Fibroblast of skin of left biceps (primary cell): ENCODE measurements at places on chromosomes 5 and 9.

GRCh38 chr9:126495411-126496180, 118.1 kb upstream of the LMX1B start:
- no peak for DNase-seq

GRCh38 chr9:83294816-83295215, 231.9 kb upstream of the RASEF start:
- no peak for DNase-seq

- DNase-seq: no peak
These were observed 362.7 kb upstream of the RFX3 start for GRCh38 chr9:3888497-3888858.

- DNase-seq: no peak
These were observed 31.2 kb upstream of the AFAP1L1 start for GRCh38 chr5:149240354-149240998.

GRCh38 chr5:43422143-43422542, 10.0 kb upstream of the CCL28 start:
- peak; percentile 4 for DNase-seq

DNA sequence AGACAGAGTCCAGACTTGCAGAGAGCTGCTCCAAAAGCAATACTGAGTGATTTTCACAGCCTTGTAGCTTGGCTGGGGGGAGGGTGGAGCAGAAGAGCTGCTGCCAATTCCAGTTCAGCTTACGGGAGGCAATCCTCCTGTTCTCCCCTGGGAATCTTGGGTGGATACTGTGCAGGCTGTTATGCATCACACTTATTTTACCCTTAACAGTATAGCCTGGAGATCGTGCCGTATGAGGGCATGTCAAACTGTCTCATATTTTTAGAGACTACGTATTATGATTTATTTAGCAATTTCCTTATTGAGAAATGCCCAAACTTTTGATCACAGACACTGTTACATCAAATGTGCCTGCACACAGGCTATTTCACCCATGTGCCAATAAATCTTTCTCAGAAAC, 85.2 kb downstream of the BASP1 start:
- no peak for DNase-seq

DNA sequence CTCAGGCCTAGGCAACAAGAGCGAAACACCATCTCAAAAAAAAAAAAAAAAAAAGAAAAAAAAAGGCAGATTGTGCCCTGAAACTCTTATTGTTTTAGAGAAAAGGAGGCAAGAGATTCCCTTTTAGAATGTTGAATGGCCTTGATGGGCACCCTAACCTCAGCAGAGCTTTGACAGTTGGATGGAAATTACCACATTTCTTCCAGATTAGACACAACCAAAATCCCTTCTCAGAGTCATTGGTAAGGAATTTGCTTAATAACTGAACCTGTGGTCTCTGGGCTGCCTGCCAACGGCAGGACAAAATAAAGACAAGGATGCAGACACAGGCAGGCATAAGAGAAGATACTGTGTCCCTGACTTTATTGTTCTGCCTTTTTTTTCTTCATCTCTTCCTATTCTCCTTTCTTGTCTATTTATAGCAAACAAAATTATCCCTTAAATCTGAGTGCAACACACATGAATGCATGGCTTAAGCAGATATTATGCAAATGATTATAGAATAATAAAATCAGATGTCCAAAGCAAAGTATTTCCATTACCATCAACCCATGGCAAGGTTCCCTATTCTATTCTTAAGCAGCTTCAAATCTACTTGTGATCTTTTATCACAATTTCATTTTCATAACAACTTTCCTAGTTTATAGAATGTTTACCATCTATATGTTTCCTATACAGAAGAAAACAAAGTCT, 37.3 kb upstream of the TRIO start:
- DNase-seq: peak; percentile 85

DNA sequence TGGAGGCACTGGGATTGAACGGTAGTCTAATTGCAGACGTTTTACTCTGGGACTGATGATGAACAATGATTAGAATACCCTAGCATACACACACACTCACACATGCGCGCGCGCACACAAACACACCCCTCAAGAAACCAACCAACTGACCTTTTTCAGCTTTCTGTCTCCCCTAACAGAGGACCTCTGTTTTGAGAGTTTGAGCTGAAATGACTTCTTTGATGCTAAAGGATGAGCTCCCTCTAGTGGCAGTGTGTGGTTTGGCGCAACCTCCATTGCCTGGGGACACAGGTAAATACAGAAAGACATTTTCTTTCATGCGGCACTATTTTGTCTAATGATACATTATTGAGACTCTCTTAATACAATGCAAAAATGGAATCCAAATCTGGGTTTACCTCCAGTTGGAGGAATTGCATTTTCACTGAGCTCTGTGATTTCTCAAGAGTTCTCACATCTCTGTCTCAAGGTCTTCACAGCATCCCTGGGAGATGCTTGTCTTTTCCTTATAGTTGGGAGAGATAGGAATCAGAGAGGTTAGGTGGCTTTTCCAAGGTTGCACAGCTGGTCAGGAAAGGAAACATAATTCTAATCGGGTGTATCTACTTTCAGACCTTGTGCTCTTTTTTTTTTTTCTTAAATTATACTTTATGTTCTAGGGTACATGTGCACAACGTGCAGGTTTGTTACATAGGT, 187.5 kb downstream of the TMEM38B start:
- DNase-seq: peak; percentile 13

GRCh38 chr9:99746406-99746805, 75.3 kb upstream of the NR4A3 start:
- DNase-seq: no peak

DNA sequence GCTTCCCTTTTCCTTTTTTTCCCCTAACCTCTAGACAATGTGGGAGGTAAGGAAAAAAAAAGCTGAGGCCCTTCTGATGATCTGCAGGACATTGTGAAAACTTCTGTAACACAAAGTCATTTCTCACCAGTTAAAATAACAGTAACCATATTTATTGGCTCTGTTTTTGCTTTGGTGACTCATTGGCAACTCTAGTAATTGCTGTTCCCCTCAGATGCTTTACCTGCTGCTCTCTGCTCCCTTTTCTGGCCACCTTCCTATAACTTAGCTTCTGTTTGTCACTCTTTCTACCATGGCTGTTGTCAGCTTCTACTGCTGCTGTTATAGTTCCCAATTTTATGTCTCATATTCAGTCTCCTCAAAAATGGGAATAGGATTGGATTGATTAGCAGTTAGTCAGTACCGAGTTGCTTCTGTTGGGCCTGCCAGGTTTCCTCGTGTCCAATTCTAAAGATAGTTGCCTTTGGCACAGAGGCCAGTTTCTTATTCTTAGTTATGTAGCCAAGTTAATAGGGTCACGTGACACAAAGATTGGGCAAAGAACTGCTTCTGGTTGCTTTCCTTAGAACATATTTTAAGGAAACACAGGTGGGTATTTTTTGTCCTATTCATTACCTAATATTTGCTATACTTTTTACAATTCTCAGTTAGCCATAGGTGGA, 16.8 kb downstream of the SCAMP1 start:
- DNase-seq: no peak

- DNase-seq: no peak
These were observed 62.9 kb downstream of the MAMDC2 start for GRCh38 chr9:70106571-70106970.

DNA sequence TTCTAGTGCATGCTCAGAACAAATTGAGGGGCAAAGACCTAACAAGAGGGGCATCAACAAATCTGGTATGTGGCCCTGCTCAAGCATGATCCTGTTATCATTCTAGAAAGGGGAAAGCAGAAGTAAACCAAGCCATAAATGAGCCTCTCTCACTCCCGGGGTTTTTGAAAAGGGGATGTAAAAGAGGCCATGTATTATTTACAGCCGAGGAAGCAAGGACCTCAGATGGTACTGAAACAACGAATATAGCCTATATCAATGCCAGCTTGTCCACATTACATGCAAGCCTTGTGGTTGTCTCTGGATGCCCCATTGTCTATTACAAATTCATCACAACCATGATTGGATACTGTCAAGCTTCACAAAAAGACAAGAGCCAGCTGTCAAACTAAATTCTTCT, 211.3 kb downstream of the DCP2 start:
- no peak for DNase-seq

DNA sequence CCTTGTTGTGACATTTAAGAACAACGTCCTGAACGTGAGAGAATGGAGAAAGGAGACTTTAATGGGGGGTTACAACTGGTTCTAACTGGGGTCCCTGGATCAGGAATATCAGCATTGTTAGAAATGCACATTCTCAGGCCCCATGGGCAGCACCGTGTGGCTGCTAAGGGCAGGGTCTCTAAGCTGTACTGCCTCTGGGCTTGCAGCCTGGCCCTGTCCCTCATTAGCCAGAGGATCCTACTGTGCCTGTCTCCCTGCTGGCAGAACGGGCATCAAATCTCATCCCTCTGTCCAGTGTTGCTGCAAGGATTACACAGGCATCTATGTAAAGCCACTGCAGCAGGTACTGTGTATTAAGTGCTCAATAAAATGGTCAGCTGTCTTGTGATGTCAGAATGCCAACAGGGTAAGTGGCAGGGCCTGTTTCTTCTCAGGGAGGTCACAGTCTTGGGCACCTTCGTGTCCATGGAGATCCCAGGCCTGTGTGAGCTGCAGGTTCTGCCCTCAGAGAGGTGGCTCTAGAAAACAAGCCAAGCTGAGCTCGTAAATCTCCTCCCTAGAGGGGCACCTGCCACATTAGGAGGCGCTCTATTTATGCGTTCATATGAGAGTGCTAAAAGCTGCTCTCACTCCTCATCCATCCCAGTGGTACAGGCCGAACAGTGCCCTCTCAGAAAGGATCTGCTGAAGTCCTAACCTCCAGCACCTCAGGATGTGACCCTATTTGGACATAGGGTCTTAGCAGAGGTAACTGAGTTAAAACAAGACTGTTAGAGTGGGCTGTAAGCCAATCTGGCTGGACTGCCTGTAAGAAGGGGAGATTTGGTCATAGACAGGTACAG, 210.5 kb downstream of the GADD45G start:
- no peak for DNase-seq

DNA sequence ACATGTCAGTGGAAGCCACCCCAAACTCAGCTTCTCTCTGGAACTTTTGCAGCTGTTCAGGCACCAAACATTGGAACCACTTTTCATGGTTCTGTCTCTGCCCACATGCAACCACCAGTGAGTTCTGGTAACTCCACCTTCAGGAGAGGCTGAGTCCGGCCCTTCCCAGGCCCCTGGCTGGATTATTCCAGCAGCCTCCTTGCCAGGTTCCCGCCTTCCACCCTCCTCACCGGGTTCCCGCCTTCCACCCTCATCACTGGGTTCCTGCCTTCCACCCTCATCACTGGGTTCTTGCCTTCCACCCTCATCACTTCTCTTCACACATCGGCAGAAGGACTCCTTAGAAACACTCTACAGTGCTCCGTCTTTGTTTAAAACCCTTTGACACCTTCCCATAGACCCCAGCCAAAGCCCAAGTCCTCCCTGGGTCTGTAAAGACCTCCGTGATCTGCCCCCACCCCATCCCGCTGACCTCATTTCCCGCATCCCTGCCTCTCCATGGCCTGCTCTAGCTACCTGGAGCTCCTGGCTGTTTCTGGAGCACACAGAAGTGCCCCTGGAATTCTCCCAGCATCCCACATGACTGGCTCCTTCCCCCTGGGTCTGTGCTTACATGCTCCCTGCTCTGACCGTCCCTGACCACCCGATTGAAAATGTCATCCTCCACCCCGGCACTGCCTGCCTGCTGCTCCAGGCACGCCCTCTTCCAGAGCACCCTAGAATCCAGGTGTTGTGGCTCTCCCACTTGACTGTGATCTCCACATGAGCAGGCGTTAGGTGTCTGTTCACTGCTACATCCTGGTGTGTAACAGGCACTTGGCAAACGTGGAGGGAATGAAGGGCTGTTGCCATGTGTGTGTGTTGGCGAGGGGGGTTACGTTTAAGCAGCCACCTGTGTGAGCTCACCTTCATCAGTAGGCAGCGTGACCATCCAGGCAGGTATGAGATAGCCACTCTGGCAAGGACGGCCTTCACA, 17.7 kb downstream of the ROPN1L start:
- no peak for DNase-seq

DNA sequence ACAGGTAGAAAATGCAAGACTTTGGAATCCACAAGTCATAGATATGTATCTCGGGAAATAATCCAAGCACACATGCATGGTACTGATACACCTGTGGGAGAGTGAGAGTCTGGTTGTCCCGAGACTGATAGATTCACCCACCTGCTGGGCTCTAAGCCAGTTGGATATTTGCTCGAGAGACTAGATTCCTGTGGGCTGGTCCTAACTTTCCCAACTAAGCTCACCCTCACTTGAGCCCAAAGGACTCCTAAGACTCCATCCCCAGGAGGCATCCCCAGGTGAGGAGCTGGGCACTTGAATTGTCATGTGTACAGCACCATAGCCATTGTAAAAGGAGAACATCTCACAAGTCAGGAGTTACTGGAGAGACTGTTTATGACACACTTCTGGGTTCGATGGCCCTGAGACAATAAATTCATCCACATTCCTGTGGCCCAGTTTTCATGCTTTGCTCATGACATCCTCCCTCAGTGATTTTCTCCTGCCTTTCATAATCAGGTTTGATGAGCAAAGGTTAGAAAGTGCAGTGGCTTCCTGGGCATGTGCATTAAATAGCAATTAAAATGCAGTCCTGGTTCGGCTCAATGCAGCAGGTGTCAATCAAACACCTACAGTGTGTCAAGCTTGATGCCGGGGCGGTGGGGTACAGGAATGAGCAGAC, 18.1 kb downstream of the SLC1A1 start:
- DNase-seq: no peak

DNA sequence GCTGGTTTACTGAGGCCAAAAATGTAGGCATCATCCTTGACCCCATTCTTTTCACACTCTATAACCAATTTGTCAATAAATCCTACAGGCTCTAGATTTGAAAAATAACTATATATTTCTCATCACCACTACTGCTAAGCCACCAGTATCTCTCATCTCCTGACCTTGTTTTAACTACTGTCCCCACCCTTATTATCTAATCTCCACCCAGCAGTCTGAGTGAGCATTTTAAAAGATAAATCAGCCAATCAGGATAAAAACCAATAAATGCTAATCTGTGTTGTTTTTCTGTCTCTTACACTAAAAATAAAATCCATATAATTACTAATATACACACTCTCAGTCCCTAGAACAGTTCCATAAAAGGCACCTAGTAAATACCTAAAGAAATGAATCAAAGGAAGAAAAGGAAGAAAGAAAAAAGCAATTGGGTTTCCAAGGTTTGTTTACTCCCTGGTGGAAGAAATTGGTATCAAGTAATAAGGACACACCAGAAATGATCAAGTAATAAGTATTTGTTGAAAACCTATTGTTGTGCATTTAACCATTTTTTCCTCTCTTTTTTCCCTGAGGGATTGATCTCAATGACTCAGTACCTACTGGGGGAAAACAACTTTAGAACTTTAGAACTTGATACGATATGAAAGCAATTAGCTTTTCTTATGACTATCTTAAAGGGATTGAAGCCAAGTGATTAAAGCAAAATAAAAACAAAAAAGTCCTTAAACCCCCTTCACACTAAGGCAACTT, 19.3 kb downstream of the MRPS27 start:
- no peak for DNase-seq

- DNase-seq: no peak
These were observed 37.8 kb upstream of the C5orf63 start for GRCh38 chr5:127111112-127111511.

DNA sequence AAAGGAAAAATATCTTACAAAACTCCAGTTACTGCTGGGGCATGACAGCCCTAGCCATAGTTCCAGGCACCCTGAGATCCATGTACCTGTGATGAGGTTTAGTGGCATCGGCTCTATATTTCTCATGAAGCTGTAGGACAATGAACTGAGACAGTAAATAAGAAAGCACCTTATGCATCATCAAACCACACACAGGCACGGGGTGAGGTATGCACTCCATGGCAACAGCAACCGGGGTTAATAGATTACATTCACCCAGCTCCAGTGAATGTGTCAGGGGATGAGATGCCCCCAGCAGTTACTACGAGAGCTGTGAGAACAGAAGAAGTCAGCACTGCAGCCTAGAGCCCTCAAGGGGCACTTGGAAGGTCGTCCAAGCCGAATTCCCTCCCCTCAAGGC, 162.0 kb upstream of the S1PR3 start:
- no peak for DNase-seq
